Skeletal muscle tissue (tissue), 5 donors: ENCODE measurements at places on chromosomes 12 and 14. TPM values are rescaled to one million over a fixed set of nuclear protein-coding genes. Genes with fewer than 3 reads are reported as not detected.

PLEK2 gene
- 3.7 TPM for total RNA-seq

EMP1 gene
- 40.2 TPM for total RNA-seq

OR4K14 gene
- total RNA-seq = not detected

IFNG gene
- total RNA-seq = not detected

AVPR1A gene
- total RNA-seq = 14.1 TPM

GPR68 gene
- 0.52 TPM for total RNA-seq
